Urinary bladder (tissue), 4 donors: ENCODE measurements at places on chromosomes 1 and 21.

- no peak for DNase-seq
Observed at GRCh38 chr1:94183197-94183815, 54.1 kb downstream of the ARHGAP29 start.

DNA sequence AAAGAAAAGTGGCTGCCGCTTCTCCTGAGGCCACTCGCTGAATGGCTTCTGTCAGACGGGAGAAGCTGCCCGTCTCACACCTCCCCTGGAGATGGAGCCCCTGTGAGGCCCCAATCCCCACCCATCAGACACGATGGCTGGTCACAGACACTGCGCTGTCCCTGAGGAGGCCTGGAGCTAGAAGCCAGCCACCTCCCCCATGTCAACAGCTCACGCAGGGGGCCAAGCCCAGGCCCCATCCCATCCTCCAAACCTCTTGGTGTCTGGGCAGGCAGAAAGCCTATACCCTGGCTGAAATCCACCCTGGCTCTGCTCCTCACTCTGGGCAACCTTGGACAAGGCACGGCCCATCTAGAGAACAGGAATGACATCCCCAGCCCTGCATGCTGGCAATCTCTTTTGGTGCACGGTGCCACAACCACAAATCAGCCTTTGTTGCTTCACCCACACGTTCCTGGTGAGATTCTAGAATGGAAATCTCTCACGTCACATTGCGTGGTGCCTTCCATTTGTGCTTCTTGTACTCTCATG, 273.9 kb upstream of the VAMP3 start:
- no peak for DNase-seq

- no peak for DNase-seq
Observed at GRCh38 chr1:117188170-117188815, 22.4 kb downstream of the VTCN1 start.

DNA sequence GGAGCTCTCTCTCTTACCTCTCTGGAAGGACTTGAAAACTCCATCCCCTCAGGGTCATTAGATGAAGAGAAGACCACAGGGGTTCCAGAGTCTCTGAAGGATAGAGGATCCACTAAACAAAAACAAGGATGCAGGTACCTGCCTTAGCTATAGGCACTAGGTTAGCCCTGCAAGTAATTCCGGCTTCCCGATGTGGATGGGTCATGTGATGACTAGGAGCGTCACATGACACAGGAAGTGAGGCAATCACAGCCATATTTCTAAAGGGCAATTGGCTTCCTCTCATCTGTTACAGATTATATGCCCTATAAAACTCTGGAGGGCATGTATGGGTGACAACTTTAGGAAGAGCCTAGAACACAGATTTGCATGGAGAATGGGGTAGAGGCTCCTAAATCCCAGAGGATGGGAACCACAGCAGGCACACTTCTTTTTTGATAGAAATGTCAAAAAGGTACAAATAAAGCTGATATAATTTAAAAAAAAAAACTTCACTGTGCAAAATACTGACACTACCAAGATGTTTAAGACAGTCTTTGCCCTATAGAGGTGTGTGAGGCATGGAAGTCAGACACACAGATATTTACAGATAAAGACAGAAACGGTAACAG, 14.1 kb downstream of the ENTREP3 start:
- DNase-seq, result peak; percentile 78

DNA sequence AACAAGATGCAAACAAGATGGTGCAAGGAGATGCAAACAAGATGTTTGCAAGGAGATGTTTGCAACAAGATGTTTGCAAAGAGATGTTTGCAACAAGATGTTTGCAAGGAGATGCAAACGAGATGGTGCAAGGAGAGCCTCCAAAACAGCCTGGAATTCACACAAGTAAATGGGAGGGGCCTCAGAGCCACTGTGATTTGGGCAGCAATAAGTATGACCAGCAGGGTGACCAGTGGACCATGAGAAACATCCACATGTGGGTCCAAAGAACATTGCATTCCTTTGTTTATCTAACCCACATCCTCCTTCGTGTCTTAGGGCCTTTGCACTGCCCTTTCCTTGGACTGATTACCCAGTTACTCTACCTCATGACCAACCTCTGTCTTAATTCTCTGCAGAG, 162.9 kb downstream of the PLPP3 start:
- no peak for DNase-seq

GRCh38 chr21:16088056-16088455, 358.3 kb downstream of the USP25 start:
- DNase-seq, result no peak

- no peak for DNase-seq
Observed at GRCh38 chr1:67166196-67166595, at the start of gene IL23R. Gene IL23R (plus strand): TSS chr1:67166454. CDS start chr1:67168121, 1,667 bp downstream.

GRCh38 chr1:8024329-8024728, 1.8 kb downstream of the ERRFI1 start:
- DNase-seq, result no peak

GRCh38 chr1:109905491-109905890, 5.2 kb upstream of the CSF1 start:
- no peak for DNase-seq

GRCh38 chr1:226094451-226094850, 31.9 kb downstream of the H3-3A start:
- no peak for DNase-seq

DNA sequence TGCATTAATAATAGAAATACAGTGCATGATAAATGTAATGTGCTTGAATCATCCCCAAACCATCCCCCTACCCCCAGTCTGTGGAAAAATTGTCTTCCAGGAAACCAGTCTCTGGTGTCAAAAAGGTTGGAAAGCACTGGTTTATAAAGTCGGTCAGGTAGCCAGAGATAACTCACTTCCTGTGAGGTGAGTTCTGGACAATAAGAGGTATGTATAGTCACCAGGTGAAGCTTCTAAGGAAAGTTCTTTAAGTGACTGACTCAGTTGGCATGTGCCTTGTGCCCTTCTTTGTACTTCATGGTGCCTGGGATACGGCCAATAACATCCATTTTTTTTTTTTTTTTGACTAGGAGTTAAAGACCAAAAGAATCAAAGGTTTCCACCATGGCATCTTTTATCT, 103.7 kb downstream of the GPATCH2 start:
- no peak for DNase-seq

DNA sequence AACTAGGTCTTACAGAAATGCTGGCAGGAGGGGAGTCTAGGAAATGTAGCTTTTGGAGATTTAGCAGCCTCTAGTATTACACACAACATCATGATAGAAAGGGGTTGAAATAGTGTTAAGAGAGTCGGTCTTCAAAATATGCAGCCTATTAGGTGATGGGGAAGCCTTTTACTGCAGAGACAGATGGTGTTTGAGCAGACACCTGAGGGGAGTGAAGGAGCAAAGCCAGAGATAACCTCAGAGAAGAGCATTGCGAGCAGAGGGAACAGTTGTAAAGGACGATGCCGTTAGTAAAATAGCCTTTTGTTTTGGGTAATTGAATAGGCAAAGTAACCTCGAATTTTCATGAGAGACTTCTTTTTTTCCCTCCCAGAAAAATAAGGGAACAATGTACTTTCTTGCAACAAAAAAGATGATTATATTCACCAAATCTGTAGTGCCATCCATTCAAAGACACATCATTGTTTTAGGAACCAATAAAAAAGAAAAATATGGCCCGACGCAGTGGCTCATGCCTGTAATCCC, 66.3 kb upstream of the KIF1B start:
- no peak for DNase-seq

DNA sequence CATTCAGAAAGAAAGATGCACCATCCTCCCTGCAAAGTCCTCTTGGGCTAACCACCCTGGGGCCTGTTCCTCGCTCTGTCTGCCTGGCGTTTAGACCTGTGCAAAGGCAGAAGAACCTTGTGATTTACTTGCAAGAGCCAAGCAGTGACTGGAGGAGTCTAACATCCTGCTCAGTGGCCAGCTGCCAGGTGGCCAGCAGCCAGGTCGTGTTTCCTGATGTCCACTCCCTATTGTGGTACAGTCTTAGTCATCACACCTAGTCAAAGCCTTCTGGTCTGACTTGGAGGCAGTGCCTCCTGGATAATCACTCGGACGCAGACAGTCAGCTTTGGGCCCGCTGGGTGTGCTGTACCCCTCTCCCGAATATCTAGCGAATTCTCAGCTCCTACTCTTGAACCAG, 118.1 kb downstream of the PGBD5 start:
- DNase-seq, result no peak

DNA sequence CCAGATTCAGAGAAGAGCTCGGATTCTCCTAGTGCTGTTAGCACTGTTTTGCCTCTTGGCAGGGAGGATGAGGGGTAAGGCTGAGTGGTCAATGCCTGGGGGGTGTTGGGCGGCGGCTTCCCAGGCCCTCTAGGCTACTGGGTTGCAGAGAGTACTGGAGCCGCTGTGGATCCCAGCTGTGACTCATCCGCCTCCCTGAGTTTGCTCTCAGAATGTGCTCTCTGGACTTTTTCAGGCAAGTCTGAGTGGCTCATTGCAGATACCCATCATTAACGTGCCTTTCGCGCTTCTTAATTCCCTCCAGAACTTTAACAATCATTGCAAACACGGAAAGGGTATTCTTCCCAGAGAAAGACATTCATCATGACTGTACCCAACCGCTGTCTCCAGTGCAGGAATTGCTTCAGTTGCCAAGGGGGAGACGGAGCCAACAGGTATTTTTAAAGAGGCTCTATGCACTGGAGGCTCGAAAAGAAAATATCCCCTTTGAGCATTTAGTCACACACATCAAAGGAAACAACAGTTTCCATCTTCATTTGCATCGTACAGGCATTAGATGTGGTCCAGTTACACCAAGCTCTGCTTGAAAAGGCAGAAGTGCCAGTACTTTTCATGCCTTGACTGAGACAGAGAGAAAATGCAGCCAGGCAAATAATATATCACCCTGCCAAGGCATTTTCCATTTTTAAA, 14.4 kb upstream of the CAMTA1 start:
- DNase-seq, result no peak

DNA sequence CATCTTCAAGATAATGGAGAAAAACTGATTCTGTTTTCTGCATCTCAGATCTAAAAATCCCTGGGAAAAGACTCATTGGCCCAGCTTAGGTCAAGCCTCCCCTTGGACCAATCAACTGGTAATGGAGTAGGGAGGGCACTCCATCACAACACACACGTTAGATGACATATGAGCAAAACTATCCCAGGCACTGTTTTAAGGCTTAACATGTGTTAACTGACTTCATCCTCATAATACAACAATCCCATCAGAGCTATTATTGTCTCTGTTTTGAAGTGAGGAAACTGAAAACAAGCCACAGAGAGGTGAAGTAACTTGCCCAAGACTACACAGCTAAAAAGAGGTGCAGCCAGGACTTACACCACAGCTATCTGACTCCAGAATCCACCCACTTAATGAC, 14.7 kb upstream of the CITED4 start:
- DNase-seq, result no peak

DNA sequence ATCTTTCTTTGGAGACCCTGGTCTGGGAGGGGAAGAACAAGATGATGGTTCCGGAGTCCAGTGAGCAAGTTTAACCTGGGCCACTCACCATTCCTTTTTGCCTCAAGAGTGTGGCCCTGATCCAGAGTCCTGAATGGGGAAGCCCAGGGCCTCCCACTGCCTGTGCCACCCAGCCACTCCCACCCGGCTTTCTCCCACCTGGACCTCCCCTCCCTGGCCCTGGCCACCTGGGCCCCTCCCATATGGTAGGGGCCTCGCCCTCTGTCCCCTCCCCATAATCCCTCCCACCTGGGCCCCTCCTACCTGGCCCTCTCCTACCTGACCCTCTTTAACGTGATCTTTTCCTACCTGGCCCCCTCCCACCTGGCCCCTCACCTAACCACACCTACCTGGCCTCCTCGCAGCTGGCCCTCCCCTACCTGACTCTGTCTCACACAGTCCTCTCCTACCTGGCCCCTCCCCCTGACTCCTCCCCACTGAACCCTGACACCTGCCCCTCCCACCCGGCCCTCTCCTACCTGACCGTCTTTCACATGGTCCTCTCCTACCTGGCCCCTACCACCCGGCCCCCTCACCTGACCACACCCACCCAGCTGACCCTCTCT, 220.7 kb upstream of the VAMP3 start:
- DNase-seq, result no peak

- no peak for DNase-seq
Observed at GRCh38 chr1:213082420-213083111, 31.5 kb downstream of the RPS6KC1 start.

GRCh38 chr1:76141929-76142328, 67.4 kb downstream of the ST6GALNAC3 start:
- DNase-seq, result no peak

DNA sequence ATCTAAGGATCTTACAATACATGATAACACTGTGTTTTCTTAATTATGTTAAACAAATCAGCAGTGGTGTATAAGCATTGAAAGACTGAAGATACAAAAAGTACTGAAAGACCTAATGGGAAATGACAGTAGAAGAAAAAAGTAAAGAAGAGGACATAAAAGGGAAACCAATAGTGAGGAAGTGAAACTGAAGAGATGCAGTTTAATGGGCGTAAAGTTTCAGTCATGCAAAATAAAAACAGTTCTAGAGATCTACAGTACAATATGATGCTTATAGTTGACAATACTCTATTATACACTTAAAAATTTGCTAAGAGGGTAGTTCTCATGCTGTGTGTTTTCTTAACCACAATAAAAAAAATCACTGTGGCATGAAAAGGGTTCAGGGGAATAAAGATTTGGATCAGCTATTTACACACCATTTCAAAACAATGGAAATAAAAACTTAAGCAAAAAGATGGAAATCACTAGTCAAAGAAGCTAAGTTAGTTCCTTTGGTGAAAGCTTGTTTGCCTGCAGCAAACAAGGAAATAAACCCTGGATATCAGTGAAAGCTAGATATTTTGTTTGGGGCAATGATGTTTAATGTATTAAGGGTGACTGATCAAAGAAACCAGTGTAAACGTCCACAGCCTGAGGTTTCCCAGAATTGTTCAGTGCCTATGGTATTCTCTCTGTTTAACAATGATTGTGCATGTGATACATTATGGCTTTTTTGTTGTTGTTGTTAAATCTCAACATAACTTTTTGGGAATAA, 1160.8 kb upstream of the ADGRL2 start:
- DNase-seq, result no peak

DNA sequence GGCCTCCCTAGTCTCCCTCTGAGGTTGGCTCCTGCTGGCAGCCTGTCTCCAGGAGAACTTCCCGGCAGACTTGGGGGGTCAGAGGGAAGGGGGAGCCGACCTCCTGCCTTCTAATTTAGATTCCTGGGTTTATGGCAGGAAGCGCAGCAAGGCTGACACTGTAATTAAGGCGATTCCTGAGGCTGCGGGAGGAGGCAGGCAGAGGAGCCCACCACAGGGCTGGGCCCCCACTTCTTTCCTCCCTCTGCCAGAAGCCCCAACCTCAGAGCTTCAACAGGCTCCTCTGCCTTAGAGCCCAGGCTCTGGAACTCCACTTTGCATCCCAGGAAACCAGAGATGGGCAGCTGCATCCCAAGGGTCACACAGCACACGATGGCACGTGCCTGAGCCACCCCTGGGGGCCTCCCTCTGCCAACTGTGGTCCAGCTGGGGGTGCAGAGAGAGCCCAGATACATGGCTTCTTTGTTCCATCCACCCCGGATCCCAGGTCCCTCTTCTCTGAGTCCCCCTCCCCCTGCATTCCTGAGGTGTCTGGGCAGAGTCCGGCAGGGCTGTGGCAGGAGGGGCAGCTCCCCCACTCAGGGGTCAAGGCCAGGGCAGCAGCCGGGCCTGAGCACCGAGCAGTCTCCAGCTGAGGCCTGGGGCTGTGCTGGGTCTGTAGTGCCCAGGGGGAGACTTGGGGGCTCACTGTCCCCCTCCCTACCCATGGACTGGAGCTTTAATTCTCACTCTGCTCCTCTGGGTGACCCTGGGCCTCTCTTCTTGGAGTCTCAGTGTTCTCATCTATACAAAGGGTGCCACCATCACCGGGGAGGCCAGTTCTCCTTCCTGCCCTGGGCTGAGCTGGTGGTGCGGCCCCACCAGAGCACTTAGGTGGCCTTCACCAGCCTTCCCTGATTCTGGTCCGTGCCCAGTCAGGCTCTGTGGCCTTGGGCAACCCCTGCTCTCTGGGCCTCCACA, 39.4 kb upstream of the FAM131C start:
- DNase-seq, result no peak

- peak; percentile 8 for DNase-seq
Observed at GRCh38 chr1:110674337-110675059, at the start of gene KCNA3. Gene KCNA3 (minus strand): TSS chr1:110674940. CDS start chr1:110674809, 131 bp downstream.
